NCI-H526 (cell line): ENCODE measurements at places on chromosomes 1 and 21.
A peak's percentile ranks its signal among the peaks of the same experiment; 100 is the strongest.

DNA sequence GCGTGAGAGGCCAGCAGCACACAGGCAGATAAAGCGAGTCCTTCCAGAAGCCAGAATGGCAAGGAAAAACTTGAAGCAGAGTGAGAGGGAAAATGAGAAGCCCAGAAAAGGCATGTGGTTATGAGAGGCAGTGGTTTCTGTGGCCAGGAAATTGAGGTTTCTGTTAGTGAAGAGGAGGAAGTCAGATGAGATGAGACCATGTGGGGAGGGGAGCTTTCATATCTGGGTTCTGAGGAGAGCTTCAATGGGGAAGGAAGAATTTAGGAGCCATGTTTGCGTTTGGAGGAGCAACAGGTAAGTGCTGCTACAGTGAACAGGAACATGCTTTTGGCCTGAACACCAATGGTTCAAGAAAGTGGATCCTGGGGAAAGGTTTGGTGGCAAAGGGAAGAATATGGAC lies 6.1 kb upstream of the CD1A start:
- DNase-seq = no peak

DNA sequence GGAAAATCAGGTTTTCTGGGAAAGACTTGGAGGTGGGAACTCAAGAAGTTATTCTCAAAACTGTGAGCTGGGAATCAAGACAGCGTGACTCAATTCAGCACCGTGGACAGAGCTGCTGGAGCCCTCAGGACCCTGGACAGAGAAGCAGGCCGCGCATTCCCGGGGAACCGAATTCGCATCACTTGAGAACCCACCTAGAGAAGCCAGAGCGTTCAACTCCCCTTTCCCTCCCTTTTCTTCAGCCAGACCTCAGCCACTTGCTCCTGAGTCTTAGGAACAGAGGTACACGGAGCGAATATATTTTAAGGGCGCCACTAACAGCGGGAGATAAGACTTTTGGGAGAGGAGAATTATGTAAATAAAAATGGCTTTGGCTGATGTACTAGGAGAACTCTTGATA lies 2.0 kb upstream of the LIN28A start:
- DNase-seq = no peak

DNA sequence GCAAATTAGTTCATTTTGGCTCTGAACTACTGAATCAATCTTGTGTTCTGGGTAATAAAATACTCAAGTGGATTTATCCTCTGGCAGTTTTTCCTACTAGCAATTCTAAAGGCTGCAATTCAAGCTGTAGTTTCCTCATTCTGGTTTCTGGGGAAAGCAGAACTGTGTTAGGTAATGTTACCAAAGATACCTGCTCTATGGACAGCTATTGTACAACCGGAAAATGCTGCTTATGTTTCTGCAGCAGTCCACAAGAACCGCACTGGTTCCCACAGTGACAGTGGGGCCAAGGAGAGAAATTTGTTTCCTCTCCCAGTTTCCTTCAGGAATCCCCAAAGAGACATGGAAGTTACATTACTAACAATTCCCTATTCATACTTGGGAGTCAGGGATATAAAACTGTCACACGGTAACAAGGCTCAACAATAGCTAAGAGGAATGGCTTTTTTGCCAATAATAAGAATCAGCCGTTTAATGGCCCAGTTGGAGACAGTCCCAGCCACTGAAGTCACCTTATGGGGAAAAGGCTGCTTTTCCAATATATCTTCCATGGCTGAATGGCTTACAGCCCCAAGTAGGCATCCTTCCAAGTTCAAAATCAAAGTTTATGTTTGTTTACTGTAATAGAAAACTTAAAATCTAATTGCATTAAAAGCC lies 52.6 kb downstream of the PCNX2 start:
- no peak for DNase-seq

DNA sequence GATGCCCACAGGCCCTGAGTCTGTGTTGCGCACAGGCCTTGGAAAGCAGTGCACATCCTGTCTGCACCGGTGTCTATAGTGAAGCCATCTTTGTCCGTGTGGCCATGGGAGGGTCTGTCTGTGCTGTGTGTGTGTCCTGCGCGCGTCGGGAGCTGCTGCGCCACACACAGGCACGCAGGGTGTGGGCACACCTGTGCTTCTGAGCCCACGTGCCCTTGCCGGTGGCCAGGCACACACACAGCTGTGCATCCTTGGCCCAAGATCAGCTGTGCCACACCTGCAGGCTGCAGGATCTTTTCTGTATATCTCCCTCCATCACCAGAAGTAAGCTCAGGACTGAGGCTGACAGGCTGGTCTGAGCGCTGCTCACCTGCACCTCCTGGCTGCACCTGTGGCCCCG lies 3.2 kb upstream of the SAMD11 start:
- peak; percentile 82 for DNase-seq

DNA sequence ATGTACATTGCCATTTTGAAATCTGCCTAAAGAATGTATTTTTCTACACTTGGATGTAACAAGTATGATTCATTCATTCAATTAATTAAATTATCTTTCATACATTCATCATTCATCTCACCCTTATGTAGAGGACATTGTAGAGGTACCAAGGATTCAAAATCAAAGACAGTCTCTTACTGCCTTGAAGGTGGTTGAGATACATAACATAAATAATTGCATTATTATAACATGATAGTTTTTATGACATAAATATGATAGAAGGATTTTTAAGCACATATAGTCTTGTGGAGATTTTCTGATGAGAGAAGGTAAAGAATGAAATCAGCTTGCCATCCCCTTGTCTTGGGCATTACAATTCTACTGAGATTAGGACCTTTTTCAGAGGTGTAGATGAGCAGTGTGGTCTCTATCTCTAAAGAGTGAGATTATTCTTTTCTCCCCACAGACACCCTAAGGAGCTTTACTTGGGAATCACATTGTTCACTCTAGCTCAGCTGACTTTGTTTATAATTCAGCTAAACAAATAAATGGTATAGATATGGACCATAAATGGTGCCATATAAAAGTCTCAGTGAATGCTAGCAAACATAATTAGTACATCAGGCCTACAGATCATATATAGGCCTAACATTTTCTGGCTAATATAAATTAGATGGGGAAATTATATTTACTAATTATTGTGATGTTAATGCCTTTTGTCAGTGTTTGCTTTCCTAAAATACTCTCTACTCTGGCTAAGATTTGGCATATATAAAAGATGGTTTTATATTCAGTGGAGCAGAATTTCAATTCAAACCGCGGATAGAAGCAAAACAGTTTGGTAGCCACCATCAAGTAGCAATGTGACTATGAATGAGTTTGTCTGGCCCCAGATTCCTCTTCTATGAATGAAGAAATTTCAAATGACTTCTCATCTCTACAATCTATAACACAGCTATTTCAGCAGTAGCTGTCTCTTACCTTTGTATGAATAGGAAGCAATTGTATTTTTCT lies 1.9 kb downstream of the RGS1 start:
- DNase-seq = no peak

- DNase-seq = no peak
Measured at GRCh38 chr1:147895123-147895522, 7.5 kb upstream of the GJA8 start.

- no peak for DNase-seq
Measured at GRCh38 chr1:179195376-179195775, 34.1 kb downstream of the ABL2 start.

DNA sequence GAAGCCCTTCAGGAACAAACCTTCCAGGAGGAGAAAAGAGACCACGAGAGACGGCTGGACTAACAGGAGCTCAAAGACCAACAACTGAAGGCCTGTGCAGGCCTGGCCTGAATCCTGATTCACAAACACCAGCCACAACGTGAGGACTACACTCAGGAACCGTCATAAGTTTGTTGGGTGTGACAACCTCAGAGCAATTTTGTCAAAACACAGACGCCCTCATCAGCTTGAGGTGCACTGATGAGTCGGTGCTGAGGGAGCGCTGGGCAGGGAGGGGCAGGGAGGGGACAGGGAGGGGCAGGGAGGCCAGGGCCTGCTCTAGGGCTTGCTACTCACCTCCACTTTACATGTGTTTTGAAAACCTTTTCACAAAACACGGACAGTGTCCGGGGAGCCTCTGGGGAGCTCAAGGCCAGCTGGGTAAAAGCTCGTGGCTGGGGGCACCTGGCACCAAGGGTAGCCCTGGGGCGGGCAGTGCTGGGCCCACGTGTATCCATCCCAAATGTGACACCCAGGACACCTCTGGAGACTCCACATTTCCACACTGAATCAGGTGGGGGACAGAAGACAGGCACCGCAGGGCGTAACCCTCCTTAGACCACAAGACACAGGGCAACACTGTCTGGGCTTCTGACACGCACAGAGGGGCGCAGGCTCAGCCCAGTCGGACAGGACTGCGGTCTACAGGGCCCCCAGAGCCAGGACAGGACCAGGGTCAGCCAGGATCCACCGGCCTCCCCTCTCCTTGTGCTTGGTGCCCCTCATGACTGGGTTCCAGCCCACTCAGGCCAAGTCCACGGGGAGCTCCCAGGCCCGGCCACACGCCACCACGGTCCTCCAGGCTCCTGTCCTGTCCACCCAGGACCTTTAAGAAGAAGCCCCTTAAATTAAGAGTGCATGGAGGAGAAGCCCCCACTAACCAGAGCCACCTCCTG lies 16.5 kb downstream of the LSS start:
- no peak for DNase-seq

- no peak for DNase-seq
Measured at GRCh38 chr1:25022361-25023189, 92.5 kb upstream of the RUNX3 start.

DNA sequence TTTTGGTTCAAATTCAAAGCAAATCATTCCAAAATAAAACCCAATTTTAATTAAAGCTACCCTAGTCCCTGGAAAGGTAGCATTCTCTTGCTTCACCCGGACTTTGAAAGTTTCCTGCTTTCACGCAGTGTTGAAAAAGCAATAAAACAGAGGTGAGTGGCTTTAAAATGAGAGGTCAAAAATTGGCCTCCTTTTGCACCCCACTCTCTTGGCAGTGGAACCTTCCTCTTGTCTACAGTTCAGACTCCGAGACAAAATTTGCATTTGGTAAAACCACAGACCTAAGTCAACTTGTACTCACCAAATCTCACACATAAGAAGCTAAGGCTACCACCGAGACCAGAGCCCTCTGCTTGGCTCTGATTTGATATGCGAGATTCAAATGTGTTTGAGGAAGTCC lies 252.7 kb downstream of the TTLL7 start:
- peak; percentile 32 for DNase-seq

GRCh38 chr1:12191242-12192032 lies 24.6 kb downstream of the TNFRSF1B start:
- DNase-seq = no peak

DNA sequence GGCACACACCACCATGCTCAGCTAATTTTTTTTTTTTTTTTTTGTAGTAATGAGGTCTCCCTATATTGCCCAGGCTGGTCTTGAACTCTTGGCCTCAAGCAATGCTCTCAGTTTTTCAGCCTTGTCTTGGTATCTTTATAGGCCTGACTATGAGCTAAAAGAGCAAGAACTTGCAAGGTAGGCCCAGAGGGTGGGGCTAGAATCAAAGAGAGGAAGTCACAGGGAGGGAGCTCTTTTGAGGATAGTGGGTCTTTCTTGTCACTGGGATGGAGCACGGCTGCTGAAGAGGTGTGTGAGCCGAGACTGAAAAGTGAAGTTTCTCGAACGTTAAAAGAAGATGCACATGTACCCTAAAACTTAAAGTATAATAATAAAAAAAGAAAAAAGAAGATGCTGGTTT lies 260.0 kb upstream of the BEND5 start:
- no peak for DNase-seq

GRCh38 chr1:215581896-215582295 lies 14.8 kb downstream of the KCTD3 start:
- DNase-seq = no peak

DNA sequence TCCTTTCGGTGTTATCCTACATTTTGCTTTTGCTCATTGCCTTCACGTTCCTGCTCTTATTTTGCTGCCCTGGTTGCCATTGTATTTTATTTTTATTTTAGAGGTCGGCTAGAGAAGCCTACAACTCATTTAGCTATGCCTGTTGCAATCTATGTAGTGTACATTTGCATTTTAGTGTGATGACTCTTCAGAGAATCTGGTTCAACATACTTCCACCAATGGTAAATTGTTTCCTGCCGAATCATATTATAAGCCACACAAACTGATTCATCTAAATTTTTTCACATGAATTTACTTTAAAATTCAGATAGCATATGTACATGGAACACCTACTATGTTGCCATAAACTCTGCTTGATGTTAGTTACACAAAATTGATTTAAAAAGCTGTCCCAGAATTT lies 1596.9 kb downstream of the PLA2G4A start:
- DNase-seq = no peak

GRCh38 chr1:24986372-24986965 lies 56.4 kb upstream of the RUNX3 start:
- no peak for DNase-seq
